ENCODE measurements at places on chromosomes 7 and 10. TPM values are rescaled to one million over a fixed set of nuclear protein-coding genes. Genes with fewer than 3 reads are reported as not detected.

GRCh38 chr7:71633551-71634008, 501.6 kb downstream of the GALNT17 start:
- peak; percentile 49 for DNase-seq

DNA sequence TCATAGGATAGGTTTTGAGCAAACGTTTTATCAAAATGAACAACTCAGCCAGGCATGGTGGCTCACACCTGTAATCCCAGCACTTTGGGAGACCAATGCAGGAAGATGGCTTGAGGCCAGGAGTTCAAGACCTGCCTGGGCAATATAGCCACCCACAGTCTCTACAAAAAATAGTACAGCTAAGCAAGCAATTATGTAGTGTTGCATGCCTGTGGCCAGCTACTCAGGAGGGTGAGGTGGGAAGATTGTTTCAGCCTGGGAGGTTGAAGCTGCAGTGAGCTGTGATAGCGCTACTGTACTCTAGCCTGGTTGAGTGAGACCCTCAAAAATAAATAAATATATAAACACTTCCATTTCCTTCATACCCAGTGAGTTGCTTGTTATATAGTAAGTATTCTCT, 67.1 kb downstream of the LSMEM1 start:
- no peak for DNase-seq

GRCh38 chr7:20408467-20408826, 77.7 kb downstream of the ITGB8 start:
- no peak for DNase-seq

- DNase-seq: no peak
Measured at GRCh38 chr7:100544967-100545359, 6.0 kb downstream of the AGFG2 start.

MMRN2 gene
- polyA plus RNA-seq: 19.7 TPM

DNA sequence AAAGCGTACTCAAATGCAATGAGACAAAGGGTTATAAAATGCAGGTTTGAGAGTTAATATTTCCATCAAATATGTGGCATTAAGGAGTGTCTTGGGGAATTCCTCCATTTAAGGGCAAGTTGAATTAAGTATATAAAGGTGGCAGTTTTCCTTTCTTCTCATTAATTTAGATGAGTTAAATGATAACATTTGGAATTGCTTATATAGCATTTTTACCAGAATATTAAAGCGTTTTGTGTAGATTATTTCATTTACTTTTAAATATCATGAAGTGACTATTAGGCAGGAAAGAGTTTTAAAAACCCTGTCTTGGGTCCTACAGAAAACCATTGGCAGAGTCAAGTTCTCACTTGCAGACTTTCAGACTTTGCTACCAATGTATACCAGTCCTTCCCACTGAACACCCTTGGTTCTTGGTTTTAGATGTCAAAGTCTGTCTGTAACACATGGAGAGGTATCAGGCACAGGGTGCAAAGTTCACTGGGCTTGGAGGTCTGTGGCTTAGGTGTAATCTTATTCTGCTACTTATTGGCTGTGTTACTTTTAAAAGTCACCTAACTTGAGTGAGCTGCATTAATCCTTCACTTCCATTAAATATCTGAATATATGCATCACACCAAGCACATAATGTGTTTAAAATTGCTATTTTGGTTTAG, 51.0 kb downstream of the ASB4 start:
- DNase-seq: no peak

HOXA3 gene
- polyA plus RNA-seq: 18.3 TPM

- no peak for DNase-seq
Measured at GRCh38 chr10:105967256-105967655, 1197.2 kb downstream of the SORCS1 start.

GRCh38 chr10:501596-501995, 187.9 kb downstream of the DIP2C start:
- no peak for DNase-seq

MMP21 gene
- polyA plus RNA-seq: 0.54 TPM

DNA sequence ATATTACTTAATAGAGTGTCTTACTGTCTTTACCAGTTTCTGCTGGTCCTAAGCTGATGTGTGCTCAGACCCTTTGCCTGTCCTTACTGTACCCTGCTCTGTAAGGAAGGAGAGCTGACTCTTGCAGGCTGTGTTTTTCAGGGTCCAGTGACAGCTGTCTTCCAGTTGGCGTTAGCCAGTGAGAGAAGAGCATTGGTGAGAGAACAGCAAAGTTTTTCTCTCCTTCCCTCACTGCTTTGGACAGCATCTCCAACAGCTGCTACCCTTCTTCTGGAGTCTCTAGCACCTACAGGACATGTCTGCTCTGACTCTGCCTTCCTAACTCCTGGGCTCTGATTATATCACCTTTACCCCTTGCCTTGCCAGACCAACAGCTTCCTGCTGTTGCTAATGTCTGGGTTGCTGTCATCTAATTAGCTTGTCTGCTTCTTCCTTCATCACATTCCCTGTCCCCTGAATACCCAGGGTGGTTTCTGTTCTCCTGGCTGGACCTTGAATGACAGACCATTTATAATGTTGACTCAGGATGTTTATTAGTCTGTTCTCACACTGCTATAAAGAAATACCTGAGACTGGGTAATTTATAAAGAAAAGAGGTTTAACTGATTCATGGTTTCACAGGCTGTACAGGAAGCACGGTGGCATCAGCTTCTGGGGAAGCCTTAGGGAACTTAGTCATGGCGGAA, 23.5 kb upstream of the PANK1 start:
- no peak for DNase-seq

- DNase-seq: no peak
Measured at GRCh38 chr10:125014836-125015355, 73.0 kb downstream of the ZRANB1 start.

DNA sequence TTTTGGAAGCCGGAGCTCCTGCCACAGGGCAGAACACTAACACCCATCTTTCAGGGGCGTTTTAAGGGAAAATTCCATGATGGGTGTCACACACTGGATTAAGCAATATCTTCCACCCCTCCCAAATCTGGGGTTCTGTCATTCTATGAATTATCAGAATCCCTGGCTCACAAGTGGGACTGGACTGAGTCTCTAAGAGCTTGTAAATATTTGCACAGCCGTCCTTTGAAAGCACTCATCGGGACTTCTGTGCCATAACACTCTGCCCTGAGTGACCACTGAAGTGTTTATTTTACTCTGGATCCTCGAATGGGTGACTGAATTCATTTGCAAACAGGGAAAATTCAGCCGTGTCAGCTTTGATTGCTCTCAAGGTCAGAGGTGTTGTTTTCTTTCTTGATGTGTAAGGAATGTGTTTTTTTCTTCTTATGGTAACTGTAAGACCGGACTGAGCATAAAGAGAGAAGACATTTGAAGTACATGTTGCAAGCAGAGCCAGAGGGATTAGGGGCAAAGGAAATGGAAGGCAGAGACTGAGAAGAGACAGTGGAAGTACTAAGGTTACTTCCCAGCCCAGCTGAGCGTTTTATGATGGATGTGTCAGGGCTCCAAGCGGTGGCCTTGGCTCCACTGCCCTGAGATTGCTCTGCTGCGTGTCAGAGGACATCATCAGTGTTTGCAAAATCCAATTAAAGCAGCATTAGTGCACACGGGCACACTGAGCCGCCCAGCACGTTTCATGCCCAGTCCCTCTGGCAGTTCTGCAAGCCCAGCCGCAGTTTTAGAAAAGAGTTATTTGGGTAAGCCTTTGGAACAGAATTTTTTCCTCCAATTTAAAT, 17.7 kb upstream of the GTPBP4 start:
- DNase-seq: no peak

DNA sequence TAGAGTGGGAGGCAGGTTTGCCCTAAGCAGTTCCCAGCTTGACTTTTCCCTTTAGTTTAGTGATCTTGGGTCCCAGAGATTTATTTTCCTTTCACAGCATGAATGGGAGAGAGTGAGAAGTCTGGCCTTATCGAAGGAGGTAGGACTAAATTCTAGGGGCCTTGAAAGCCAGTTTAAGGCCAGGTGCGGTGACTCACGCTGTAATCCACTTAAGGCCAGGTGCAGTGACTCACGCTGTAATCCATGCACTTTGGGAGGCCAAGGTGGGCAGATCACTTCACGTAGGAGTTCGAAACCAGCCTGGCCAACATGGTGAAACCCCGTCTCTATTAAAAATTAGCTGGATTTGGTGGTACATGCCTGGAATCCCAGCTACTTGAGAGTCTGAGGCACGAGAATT, 392.2 kb downstream of the ACTR3B start:
- no peak for DNase-seq

LMBR1 gene
- polyA plus RNA-seq: 36.4 TPM

- DNase-seq: peak; percentile 74
Measured at GRCh38 chr10:70445718-70446657, 4.5 kb upstream of the NODAL start.

DNA sequence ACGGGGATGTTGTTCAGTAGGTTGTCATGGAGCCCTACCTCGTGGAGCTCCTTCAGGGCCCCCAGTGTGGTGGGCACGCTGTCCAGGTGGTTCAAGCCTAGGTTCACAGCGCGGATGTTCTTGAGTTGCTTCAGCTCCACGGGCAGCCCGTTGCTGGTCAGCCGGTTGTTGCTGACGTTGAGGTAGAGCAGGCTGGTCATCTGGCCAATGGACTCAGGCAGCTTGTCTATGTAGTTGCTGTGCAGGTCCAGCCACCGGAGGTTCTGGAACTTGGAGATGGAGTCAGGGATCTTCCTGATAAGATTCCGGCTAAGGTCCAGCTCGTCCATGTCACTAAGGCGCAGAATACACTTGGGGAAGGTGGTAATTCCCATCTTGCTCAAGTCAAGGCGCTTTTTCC, 26.0 kb downstream of the LRRC18 start:
- DNase-seq: no peak

DNA sequence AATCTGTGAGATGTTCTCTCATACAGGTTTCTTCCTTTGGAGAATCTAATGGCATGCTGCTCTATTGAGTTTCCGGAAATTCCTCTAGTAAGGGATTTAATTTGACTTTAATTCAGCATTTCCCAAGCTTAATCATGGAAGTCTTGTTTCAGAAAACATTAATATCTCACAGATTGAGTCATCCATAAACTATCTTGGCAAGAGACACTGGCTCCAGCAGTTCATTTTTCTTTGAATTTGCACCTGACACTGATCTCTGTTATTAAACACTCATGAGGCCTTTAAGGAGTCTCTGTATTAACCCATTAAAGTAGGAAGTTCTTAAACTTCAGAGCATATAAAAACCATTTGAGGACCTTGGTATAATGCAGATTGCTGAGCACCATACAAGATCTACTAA, 3.6 kb upstream of the ITGB8 start:
- DNase-seq: peak; percentile 38

DNA sequence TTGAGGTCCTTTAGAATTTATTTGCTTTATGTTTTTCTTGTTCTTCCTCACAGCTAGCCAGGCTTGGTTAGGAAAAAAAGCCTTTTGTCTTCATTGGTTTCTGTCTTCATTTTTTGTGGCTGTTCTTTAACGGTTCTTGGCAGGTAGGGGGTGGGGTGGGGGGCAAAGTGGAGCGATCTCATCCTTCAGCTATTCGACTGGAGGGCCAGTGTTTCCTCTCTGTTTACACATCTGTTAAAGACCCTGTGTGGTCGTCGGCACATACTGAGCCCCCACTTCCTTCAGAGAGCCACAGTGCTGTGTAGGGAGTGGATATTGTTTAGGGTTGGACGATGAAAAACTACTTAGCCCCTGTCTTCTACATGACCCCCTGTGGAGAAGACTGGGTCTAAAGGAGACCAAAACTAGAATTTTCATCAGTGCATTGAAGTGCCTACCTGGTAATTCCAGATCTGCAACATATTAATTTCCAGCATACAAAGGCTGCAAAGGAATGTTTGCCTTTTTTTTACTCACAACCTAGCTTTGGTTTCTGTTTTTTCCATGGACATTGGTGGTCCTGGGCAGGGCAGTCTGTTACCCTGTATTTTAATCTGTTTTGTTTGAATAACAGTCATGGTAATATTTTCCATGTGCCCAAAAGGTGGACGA, 29.0 kb downstream of the PRPF18 start:
- DNase-seq: no peak

DNA sequence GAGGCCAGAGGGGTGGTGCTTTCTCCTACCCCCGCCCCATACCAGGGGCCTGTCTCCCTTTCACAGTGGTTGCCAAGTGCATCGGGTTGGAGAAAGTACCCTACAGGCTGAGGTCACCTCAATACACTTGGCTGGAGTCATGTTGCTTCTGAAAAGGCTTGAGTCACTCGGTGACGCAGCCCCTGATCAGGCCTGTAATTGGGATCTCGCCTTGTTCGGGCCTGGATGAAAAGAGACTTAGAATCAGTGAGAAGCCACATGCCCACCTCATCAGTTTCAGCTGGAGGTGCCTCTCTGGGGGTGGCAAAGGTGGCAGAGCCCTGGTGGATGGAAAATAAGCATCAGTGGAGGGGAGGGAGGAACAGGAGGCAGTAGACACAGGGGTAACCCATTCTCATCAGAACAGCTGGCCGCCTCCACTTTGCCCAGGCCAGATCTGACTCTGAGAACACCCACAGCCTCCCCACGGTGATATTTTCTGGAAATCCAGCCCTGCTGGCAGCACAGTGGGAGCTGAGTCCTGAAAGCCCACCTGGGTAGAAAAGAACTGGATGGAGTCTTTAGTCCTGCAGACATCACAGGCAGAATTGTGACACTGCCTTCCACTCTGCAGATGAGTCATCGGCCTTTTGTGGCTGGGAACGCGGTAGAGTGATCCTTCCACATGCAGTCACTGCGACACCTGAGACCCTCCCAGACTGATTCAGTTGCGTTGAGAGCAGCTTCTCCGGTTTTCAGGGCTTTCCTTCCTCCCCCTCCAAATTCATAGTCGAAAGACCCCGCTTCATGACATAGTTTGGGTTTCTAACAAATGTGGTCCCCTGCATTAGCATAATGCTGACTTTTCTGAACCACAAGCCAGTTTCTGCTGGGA, 108.0 kb downstream of the GRK5 start:
- DNase-seq: no peak

GRCh38 chr10:49653273-49653929, 26.1 kb upstream of the C10orf53 start:
- no peak for DNase-seq

DNA sequence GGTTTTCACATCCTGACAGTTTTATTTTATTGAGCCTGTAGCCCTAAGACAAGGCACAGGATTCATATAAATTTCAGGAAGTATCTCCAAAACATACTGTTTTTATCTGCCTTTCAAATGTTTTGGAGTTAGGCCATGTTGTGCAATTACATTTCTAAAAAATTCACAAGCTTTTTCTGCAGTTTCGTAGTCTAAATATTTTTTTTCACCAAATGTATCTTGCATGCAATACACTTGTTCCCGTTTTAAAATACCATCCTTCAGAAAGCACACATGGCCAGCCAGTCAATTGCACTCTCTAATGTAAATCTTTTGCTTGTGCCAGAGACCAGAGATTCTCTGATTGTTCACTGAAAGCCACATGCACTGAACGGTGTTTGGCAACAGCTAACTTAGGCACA, 161.5 kb upstream of the PRKCQ start:
- no peak for DNase-seq

- no peak for DNase-seq
Measured at GRCh38 chr7:149598721-149599308, 101.2 kb upstream of the ZNF746 start.

ZSCAN25 gene
- polyA plus RNA-seq: 8.6 TPM
